ENCODE measurements at places on chromosomes 12 and 14.

- no peak for DNase-seq
Observed at GRCh38 chr12:58489394-58489793, 430.9 kb downstream of the LRIG3 start.

DNA sequence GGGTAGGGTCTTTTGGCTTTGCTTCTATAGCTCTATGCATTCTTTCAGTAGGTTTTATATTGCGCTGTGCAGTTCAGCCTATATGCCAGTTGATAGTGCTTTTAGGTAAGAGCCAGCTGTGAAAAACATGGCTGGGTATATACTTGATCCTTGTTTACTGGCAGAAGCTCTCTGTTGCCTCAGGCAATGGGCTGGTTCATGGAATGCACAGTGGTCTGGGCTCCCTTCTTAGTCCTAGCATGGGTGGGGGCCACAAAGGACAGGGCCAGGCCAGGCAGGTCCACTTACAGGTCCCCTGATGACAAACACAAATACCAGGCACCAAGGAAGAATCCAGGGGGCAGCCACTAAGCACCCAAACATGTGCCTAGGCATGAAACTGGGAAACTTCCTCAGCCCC is 240.7 kb downstream of the SEC23A start:
- DNase-seq = no peak

GRCh38 chr14:66601932-66602578 is 94.1 kb downstream of the GPHN start:
- DNase-seq = no peak

DNA sequence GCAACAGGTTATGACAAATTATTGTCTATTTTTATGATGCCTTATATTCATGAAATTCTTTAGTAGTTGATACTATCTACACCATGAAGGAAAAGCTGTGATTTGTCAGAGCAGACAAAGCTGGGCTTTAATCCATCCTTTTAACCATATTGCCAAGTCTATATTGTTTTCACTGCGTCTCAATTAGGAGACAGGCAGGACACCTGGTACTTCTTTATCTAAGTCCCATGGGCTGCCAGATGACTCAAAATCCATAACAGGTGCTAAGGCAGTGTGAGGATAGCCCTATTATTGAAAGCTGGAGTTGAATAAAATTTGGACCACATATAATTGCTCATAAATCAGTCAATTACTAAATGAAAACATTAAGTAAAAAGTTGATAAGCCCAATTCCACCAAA is 22.6 kb downstream of the INSM2 start:
- no peak for DNase-seq

DNA sequence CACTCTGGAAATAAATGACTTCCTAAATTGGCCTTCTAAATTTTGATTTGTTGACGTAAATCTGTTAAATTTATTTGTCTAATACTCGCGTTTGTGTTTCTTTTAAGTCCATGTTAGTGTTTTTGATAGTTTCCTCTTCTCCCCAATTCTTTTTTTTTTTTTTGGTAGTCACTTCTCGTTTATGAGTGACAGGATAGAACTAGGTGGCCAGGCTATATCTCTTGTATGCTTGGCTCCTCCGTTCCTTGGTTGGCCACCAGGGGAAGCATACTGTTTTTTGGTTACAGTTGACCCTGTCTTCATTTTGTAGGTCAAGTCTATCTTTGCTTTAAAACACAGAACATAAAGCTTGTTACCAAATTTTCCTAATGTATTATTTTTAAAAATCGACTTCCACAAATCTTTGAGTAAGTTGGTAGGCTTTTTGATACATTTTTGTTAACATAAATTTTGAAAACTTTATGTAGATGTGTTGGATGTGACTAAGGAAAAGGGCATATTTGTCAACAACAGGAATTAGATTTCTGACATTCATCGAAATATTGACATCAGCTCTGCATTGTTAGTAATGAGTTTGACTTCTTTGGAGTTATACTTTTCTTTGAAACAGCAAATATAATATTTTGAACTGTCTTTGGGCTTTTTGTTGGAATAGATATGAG is 2.2 kb downstream of the RCOR1 start:
- no peak for DNase-seq

DNA sequence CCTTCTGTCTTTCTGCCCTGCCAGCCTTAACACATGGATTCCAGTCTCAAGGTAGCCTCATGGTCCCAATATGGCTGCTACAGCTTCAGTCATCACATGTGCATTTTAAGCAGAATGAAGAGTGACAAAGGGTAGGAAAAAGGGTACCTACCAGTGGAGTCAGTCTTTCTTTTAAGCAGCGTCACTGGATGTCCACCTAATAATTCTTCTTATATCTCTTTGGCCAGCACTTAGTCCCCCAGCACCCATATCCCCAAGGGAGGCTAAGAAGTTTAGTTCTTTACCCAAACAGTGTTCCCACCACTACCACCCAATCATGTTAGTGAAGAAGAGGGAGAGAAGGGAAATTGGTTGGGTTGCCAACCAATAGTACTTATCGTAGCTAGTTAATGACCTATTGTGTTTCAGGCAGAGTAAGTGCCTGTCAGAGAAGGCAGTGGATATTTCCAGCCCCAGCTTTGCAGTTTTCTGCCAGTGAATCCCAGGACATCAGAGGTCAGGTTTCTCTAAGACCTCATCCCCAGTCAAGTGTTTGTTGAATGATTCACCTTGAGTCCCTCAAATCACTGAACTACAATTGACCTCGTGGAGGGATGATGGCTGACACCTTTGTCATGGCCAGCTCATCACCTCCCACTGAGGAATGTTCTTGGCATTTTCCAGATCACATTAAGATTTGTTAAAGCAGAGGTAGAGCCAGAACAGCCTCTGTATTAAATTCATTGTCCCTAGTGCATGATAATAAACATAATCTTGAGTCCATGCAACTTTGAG is 250.9 kb upstream of the CRY1 start:
- DNase-seq = no peak

- DNase-seq = no peak
Observed at GRCh38 chr12:5236022-5236640, 192.5 kb downstream of the KCNA5 start.

DNA sequence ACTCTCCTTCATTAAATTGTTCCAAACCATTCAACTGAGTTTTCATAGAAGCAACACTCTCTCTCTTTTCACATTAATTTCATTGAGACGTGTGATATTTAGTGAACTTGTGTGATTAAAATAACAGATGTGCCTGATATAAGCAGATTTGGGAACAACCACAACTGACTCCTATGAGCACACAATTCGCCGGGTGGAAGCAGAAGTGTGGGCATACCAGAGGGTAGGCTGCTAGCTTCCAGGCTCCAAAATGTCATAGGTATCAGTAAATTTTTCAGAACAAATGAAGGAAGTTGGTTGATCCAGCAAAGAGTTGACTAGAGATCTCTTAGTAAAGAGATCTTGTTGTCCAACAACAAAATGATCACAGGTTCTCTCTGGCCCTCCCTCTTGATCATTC is 429.7 kb downstream of the DPF3 start:
- DNase-seq = no peak

DNA sequence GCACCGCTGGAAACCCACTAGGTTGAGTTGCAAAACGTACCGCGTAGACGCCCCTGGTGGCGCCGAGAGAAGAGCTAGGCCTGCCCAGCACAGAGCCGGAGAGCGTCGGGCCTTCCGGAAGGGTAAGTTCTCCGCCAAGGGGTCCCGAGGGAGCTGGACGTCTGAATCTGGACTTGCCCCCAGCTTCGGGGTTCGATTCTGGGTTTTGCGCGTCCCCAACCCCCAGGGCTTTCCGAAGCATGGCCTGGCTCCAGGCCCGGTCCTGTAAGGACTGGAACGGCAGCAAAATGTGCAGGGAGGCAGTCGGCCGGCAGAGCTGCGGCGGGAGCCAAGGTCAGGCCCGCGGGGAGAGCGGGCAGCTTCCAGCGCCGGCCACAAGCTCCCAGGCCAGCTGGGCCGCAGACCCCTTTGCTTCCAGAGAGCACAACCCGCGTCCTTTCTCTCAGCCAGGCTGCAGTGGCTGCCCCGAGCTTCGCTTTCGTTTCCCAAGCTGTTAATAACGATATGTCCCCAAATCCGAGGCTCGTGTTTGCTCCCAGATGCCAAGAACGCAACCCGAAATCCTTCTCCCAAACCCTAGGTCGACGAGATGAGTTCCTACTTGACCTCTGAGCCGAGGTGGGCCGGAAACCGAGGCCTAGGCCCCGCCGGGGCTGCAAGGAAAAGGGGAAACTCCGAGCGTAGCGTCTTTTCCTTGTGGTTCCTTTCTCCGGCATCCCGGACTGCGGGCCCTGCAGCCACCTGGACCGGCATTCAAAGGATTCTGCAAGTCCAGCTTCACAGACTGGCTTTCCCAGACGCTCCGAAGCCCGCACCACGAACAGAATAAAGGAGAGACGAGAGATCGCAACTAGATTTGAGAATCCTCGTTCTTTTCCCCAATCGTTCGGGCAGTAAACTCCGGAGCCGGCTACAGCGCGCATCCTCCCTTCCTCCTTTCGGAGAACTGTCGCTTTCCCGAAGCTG is 3.2 kb upstream of the TBX5 start:
- DNase-seq = no peak

GRCh38 chr12:94206886-94207285 is 58.5 kb downstream of the PLXNC1 start:
- no peak for DNase-seq

All from activated CD8-positive, alpha-beta memory T cell treated with anti-CD3 and anti-CD28 coated beads for 48 hours (primary cell).